PC-3 (cell line): ENCODE measurements at places on chromosomes 6 and 20. TPM values are rescaled to one million over a fixed set of nuclear protein-coding genes. Genes with fewer than 3 reads are reported as not detected.

PNLDC1 gene
- not detected in 2 replicates for total RNA-seq

SYTL3 gene
- 1.7 and 1.8 TPM in 2 replicates for total RNA-seq

OOEP gene
- total RNA-seq = not detected in 2 replicates

MED20 gene
- 27.5 and 28.5 TPM in 2 replicates for total RNA-seq
